NK-92 treated with Interleukin-12 subunit alpha and Interleukin-12 subunit beta, amount 100 ng/mL, for 24 hours (cell line): ENCODE measurements at places on chromosomes 12 and 14.

- no peak for DNase-seq
These were observed 27.5 kb upstream of the CDKN3 start for GRCh38 chr14:54369343-54369742.

GRCh38 chr14:95515596-95516552 is 576 bp downstream of the SYNE3 start:
- peak; percentile 75 for DNase-seq

DNA sequence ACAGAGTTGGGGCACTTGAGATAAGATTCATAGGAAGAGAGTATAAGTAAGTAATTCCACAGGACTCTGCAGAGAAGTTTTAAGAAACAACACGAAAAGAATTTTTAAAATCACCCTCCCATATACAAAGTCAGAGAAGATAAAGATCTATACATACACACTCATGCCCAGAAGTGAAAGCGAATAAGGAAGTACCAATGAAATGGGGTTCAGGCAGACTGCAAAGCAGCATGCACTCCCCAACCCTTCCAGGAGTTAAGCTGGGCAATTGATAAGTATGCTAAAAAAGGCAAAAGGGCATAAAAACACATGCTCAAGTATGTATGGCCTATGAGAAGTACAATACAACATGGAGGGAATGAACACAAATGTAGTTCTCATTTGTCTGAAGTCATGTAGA is 246.2 kb upstream of the GRIP1 start:
- no peak for DNase-seq

- DNase-seq, result no peak
These were observed 9.2 kb upstream of the PYROXD1 start for GRCh38 chr12:21428241-21428640.

GRCh38 chr14:30884901-30885300 is 10.5 kb downstream of the COCH start:
- no peak for DNase-seq

DNA sequence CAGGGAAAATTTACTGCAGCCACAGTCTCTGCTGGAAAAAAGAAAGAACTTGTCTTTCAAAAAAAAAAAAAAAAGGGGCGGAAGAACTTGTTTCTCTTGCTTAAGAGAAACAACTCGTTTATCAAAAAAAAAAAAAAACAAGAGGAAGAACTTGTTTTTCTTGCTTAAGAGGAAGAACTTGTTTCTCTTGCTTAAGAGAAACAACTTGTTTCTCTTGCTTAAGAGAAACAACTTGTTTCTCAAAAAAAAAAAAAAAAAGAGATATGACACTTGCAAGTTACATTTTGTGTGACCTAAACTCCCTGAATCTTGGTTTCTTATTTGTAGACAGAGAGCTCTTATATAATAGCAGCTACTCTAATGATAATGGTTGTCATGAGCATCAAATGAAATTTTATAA is 44.7 kb upstream of the USP15 start:
- no peak for DNase-seq

GRCh38 chr12:41189395-41190251 is 1.5 kb downstream of the PDZRN4 start:
- no peak for DNase-seq
